ENCODE measurements at places on chromosomes 2 and 18.

- no peak for DNase-seq
Observed at GRCh38 chr18:22211657-22212056, 42.3 kb downstream of the GATA6 start.

DNA sequence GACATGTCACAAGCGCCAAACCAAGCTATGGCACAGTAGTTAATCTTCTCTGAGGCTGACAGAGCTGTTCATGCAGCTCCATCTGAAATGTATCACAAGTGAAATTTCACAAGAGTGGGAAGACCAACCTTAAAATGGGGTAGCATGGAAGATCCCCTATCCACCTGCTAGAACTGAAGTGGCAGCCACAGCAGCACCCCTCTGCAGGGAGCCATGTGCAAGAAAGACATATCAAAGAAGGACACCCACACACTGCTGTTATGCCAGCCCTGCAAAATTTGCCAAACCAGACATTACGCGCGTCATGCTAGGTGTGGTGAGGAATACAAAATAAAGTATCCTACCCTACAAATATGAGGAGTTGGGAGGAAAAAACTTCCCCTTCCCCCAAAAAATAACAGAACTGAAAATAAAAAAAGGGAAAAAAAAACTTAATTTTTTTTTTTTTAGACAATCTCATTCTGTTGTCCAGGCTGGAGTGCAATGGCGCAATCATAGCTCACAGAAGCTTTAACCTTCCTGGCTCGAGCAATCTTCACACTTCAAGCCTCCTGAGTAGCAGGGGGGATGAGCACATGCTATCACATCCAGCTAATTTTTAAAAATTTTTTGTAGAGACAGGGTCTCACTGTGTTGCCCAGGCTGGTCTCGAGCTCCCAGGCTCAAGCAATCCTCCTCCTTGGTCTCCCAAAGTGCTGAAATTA lies 76.2 kb downstream of the STK39 start:
- DNase-seq: no peak

- no peak for DNase-seq
Observed at GRCh38 chr2:66665124-66665984, 230.4 kb downstream of the MEIS1 start.

GRCh38 chr2:39484620-39485495 lies 47.8 kb upstream of the MAP4K3 start:
- DNase-seq: no peak

- no peak for DNase-seq
Observed at GRCh38 chr2:172065111-172065510, 20.2 kb upstream of the DLX1 start.

- DNase-seq: no peak
Observed at GRCh38 chr18:79597831-79598632, 81.6 kb upstream of the CTDP1 start.

GRCh38 chr2:140027320-140027719 lies 1247.1 kb upstream of the NXPH2 start:
- DNase-seq: no peak
